ENCODE measurements at places on chromosomes 4 and X.

- no peak for DNase-seq
Measured at GRCh38 chr4:8860892-8861575, 10.6 kb downstream of the HMX1 start.

GRCh38 chr4:73798842-73799241 is 37.6 kb upstream of the CXCL6 start:
- DNase-seq: no peak

DNA sequence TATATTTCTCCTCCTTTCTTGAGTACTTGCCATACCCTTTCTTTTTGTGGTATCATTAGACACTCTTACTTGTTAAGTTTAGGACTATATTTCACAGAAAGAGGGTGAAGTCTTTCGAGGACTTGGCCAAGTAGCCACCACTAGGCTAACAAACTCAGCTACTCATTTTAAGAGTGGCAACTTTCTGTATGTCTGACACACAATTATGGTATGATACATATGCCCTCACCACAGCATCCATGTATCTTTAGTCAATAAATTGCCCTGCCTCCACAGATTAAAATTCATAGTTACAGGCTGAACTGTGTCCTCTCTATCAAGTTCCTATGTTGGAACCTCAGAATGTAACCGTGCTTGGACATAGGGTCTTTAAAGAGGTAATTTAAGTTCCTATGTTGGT is 23.2 kb downstream of the TAPT1 start:
- DNase-seq: no peak

GRCh38 chrX:41665686-41666085 is 23.1 kb upstream of the GPR34 start:
- DNase-seq: no peak

DNA sequence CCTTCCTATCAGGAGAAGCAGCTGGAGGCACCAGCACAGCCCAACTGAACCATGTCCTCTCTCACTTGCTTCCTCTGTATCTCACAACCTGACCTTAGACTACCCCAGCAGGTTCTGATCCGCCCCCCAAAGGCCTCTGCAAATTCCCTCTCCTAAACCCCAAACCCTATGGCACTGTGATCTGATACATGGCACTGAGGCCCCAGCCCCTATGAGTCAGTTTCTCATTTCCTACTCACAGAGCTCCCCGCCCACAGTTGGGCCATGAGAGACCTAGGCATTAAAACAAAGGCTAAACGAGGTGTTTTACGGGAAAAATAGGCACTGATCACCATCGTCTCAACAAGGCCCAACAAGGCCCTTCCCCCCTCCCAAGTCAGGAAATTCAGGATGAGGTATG is 19.1 kb downstream of the SASH3 start:
- DNase-seq: no peak

DNA sequence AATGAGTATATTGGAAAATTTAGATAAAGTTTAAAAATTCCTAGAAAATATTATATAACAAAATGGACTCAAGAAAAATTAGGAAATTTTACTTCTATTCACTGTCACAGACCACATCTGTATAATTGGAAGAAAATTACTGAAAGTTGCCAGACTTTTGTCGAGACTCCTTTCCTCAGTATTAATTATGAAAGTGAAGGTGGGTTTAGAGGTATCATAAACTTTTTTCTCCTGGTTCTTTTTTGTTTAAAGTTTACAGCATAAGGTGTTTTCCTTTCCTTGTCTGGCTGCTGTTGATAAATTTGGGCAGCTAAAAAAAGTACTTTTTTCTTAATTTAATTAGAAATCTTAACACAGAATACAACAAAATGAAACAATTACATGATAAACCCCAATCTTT is 6.7 kb upstream of the TEX13D start:
- DNase-seq: no peak

DNA sequence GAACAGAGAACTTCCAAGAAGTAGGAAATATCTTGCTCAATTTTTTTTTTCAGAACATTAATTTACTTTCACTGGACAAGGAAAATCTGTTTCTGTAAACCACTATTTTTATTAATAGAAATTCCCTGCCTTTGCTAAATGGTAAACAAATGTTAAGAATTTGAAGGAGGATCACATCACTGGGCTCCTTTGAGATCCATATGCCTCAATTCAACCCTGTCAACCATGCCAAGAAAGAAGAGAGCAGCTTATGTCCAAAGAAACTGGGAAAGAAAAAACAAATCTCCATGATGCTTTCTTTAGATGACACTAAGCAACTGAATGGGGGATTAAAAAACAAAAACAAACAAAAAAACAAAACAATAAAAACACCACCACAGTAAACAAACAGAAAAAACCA is 47.7 kb downstream of the LNX1 start:
- DNase-seq: no peak

GRCh38 chrX:53241558-53241957 is 16.6 kb upstream of the KDM5C start:
- DNase-seq: no peak

DNA sequence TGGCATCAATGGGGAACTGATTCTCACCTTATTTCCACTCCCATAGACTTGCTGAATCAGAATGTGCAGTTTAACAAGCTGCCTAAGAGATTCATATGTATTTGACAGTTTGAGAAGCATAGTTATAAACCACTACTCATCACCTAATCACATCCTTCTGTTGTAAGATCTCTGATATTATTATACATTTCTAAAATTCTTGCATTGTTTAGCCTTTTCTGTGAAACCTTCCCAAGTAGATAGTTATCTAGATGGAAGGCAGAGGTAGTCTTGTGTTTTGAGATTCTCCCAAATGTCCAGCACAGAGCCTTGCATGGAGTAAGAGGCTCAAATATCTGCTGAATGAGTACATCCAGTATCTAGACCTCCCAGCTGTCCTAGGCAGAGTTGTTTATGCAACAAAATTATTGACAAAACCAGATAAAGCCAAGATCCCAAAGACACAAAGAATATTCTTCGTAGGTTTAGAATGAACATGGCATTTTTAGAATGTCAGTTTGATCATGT is 227.3 kb downstream of the KDR start:
- no peak for DNase-seq

DNA sequence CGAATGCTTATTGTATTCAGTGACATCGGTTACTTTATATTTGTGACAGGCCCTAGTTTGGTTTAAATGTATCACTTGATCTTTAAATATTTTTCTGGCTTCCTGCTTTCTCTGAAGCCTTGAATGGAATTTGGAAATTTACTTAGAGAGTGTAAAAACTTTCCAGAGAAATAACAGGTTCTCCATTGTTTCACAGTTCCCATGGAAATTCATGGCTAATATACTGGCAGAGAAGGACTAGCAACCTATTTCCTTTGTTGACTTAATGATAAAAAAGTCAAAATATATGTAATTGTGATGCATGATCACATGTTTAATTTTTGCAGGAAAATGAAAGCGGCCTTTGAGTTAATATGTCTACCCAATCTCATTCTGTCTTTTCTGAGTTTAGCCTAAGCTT is 13.2 kb downstream of the NEIL3 start:
- no peak for DNase-seq

DNA sequence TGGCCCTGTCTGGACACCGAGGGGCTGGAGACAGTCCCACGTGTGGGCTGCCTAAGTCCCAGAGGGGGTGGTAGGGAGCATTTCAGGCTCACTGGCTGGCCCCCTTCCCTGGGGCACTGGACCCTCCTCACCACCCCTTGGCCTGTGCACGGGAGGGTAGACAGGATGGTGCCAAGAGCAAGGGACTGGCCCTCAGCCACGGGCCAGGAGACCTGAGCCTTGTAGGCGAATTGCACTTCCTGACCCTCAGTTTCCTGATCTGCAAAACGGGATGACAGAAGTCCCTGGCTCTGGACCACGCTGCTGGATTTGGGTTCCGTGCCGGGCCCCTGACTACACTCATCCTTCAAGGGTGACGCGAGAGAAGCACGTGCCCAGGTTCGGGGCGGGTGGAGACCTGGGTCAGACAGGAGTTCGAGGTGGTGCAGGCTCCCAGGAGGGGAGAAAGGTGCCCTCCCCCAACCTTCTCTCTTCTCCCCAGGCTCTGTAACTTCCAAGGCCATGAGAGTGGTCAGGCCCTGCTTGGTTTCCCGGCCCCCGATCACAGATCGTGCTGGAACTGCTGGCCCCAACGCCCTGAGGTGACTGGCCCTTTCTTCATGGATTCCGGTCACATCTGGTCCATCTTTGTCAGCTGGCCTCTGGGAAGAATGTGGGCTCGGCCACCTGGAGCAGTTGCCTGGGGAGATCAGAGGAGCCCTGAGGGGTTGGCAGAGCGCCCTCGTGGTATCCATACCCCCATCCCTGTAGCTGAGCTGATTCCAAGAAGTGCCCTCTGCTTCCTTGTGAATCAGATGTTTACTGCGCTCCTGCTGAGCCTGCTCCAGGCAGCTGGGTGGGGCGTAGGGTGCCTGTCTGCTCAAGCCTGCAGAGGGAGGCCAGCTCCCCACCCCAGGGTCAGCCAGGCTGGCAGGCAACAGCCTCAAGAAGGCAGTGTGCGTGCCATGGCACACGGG is 3.3 kb downstream of the SH3BP2 start:
- DNase-seq: no peak

- no peak for DNase-seq
Measured at GRCh38 chrX:85107407-85107806, 103.7 kb downstream of the APOOL start.

GRCh38 chrX:34563061-34563460 is 94.0 kb downstream of the TMEM47 start:
- DNase-seq: no peak

DNA sequence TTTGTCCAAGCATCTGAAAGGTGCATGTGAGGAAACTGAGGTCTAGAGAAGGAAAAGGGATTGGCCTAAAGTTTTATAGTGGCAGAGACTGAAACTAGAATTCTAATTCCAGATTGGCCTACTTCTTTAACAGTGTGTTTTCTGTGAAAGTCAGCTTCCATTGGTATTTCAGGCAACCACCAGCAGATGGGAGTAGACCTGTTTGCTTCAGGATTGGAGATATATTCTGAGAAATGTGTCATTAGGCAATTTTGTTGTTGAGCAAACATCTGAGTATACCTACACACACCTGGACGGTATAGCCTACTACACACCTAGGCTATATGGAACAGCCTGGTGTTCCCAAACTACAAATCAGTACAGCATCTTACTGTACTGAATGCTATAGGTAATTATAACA is 207.3 kb upstream of the RADX start:
- DNase-seq: no peak

- DNase-seq: no peak
Measured at GRCh38 chrX:139929876-139930275, 3.0 kb downstream of the ATP11C start.

All from NCI-H187 (cell line).